ENCODE measurements at places on chromosomes 6 and 20. TPM values are rescaled to one million over a fixed set of nuclear protein-coding genes. Genes with fewer than 3 reads are reported as not detected.

Gene C6orf132
- not detected for total RNA-seq

Gene KIFC1
- total RNA-seq: 1.6 TPM

Gene CAGE1
- total RNA-seq: 0.38 TPM

Gene PI3
- total RNA-seq: not detected

Gene SLC22A23
- total RNA-seq: 13.4 TPM

Gene PHACTR3
- not detected for total RNA-seq

Gene ZSCAN12
- 2.3 TPM for total RNA-seq

Gene ULBP2
- total RNA-seq: 1.8 TPM

Gene SLC32A1
- total RNA-seq: not detected

Gene HLA-DOB
- 3.2 TPM for total RNA-seq

Gene NOX3
- not detected for total RNA-seq

Gene GPR63
- 0.25 TPM for total RNA-seq

Gene BTBD3
- 3.9 TPM for total RNA-seq

Gene ID4
- total RNA-seq: not detected

Gene SLC17A1
- total RNA-seq: not detected

Gene FOXS1
- total RNA-seq: not detected

Gene ADGRF1
- total RNA-seq: not detected

DNA sequence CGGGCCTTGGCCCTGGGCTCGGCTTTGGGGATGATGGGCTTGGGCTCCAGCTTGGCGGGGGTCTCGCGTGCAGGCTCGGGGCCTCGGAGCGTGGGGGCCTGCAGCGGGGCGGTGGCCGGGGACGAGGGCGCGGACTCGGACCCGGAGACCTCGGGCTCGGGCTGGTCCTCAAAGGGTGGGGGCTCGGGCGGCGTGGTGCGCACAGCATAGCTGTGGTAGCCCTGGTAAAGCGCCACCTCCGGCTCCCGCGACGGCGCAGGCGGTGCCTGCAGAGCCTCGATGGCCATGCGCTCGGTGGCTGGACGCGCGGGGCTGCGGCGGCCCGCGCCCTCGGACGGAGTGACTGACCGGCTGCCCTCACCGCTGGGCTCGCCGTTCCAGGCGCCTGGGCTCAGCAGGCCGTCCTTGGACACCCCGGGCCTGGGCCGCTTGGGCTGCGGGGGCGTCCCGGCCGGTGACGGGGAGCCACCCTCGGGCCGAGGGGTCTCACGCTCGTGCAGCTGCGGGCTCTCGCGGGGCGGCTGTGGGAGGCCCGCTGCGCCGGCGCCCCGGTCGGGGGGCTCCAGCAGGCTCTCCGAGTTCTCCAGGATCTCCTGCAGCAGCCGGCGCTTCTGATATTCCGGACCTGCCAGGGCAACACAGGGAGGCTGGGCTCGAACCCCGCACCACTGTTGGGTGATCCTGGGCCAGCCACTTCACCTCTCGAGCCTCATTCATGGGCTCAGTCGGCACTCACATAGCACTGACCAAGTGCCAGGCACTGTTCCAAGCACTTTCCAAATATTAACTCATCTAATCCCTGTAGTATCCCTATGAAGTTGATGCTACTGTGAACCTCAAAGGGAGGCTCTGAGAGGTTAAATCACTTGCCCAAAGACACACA is 71.0 kb downstream of the JPH2 start:
- DNase-seq: no peak

GRCh38 chr6:165245287-165245686 is 64.1 kb downstream of the C6orf118 start:
- DNase-seq: no peak

- no peak for DNase-seq
Measured at GRCh38 chr6:97594844-97595243, 311.8 kb upstream of the MMS22L start.

- DNase-seq: peak; percentile 71
Measured at GRCh38 chr20:17680836-17681725, 961 bp downstream of the RRBP1 start.

- DNase-seq: no peak
Measured at GRCh38 chr6:99305021-99305554, 44.4 kb downstream of the FAXC start.

DNA sequence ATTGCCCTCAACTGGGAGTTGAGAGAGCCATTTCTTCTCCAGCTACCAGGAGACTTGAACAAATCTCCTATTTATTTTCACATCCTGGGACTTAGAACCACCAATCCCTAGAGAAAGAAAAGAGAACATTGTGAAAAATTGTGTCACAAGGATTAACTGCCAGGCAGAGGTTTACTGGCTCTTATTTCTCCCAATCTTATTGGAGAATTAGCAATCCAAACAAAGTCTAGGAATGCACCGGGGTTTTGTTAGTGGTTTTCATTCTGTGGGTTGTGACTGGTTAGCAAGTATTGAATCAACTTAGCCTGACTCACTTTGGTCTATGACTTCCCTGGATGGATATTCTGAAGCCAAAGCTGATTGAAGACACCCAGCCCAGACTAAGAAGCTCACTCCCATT is 21.2 kb upstream of the ENPP5 start:
- DNase-seq: no peak

DNA sequence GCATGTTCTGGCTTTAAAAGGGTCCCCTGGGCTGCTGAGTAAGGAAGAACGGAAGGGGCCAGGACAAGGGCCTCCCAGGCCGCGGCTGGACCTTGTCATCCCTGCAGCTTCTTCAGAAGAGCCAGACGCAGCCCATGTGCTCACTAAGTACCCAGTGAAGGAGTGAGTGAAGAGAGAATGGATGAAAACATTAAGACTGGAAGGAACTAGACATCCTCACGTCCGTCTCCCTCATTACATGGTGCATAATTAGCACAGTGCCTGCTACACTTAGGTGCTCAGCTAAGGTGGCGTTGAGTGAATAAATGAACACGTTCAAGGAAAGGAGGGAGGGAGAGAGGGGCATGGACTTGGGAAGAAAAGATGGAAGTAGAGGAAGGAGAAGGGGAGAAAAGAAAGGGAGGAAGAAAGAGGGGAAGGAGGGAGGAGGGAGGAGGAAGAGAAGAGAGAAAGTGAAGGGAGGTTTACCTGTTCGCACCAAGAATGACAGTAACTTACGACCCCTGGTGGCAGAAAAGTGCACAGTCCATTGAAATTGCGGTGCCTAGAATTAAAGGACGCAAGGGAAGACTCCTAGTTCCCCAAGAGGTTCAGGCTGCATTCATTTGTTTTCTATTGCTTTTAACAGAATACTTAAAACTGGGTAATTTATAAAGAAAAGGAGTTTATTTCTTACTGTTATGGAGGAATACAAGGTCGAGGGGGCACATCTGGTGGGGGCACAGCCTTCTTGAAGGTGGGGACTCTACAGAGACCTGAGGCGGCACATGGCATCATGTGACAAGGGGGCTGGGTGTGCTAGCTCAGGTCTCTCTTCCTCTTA is 8.0 kb downstream of the TP53RK start:
- DNase-seq: peak; percentile 45

- DNase-seq: no peak
Measured at GRCh38 chr20:17654649-17655285, 27.3 kb downstream of the RRBP1 start.

DNA sequence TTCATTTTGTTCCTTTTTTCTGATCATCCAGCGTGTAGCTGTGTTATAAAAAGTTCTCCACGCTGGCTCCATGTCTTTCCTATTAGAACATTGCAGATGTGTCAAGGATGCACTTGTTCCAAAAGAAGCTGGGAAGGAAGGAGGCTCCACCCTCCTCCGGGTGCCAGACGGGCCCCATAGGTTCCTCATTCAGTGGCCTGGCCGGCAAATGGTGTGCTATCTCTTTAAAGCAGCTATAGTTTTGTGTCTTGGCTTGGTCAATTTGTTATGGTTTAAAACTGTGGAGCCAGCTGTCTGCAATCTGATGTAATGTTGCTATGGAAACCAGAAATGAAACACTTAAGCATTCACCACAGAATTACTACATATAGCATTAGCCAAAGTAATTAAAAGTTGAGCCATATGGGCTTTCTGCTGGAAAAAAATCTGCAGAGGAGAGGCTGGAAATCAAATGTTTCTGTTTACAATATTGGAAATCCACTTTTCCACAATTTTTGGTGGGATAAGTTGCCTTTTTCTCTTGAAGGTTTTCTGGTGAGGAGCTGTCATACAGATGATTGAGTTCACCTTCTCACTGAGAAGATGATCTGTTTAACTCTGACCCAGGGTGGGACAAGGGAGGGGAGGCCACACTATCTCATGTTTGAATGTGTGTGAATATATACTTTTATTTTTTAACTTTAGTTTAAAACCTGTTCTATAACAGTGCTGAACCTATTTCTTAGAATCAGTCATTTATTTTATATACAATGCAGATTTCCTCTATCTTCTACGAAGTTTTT is 167.4 kb downstream of the SASH1 start:
- no peak for DNase-seq

GRCh38 chr6:158013904-158014504 is 32.3 kb downstream of the SYNJ2 start:
- DNase-seq: no peak

GRCh38 chr6:113450061-113450465 is 407.1 kb upstream of the MARCKS start:
- no peak for DNase-seq

GRCh38 chr20:18138266-18138582 is 561 bp downstream of the KAT14 start:
- DNase-seq: no peak

- DNase-seq: no peak
Measured at GRCh38 chr6:168582571-168582981, 141.6 kb downstream of the SMOC2 start.

GRCh38 chr6:33192105-33192646 is at the start of gene COL11A2:
COL11A2 (minus strand) TSS chr6:33192467; CDS start chr6:33192240, 227 bp downstream.
- DNase-seq: no peak

- DNase-seq: no peak
Measured at GRCh38 chr20:4160761-4161305, 145.5 kb upstream of the RNF24 start.

GRCh38 chr6:96926425-96926824 is 1.9 kb downstream of the KLHL32 start:
- DNase-seq: no peak

DNA sequence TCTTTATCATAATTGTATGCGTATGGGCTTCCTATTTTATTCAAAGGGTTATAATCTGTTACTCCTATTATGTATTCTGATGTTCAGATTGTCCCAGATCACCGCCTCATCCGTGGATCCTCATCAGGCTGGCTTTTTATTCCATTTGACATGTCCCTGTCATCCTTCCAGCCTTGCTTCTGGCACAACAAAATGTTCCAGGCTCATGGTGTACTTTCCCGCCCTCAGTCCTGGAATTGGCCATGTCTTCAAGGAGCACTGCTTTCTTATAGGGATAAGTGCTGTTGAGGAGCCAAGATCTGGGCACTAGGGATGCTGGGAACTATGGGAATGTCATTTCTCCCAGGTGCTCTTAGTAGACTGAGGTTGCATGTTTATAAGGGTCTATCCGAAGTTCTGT is 207.8 kb downstream of the JARID2 start:
- DNase-seq: no peak

GRCh38 chr20:45626540-45626939 is 3.0 kb upstream of the WFDC10A start:
- DNase-seq: no peak

DNA sequence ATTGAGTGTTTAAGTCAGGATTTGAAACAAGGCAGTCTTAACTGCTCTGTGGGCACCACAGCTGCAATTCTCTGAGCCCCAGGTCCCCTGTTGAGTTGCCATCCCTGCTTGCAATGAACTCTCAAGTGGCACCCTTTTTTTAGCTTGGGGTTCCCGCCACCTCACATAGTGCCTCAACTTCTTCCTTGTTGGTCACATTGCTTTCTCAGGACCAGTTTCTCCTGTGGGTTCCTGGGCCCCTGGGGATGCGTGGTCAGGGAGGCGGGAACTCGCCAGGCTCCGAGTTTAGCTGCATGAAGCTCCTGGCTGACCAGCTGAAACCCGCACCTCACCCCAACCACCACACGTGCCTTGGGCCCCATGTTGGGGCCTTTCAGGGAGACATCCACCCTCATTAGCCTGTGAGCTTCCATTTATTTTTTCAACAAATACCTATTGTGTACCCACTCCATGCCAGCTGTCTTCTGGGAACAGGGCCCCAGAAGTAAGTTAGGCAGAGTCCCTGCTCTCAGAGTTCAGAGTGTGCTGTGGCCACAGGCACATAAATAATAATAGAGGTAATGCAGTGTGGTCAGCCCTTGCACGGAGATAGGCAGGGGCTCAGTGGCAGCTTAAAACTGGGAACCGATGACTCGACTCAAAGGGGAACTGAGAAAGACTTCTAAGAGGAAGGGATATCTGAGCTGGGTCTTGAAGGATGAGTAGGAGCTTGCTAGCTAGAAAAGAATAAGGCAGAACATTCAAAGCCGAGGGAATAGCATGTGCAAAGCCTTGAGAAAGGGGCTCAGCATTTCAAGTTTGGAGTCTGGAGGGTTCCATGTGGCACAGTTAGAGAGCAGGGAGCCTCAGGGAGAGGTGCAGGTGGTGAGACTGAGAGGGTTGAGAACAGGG is 33.9 kb upstream of the FAM83D start:
- no peak for DNase-seq

DNA sequence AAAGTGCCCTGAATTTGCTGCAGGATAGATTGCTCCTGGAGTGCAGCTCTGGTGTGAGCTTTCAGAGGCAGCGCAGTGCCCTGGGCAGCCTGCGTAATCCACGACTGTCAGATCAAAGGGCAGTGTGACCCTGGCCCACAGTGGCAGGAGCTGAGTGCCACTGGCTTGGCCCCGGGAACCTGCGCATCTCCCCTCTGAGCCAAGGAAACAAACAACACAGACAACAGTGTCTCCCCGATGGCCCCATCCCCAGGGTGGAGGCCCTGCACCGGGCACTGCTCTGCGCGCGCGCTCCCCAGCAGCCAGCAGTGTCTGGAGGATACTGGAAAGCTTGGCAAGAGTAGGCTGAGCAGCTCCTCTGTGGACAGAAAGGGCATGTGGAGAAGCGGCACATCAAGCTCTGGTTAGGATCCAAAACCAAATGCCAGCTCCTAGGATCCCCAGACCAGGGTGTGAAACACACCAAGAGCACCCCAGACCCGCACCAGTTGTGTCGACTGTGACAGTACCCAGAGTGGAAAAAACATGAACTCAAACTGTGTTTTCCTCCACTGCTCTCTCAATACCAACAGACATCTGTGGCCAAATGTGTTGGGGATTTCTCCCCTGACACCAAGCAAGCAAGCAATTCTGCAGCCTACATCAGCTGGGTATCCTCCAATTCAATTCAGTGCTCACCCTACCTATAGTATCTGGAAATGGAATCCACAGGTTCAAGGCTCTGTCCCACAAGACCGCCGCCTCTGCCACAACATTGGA is 26.7 kb downstream of the RBCK1 start:
- DNase-seq: no peak

- no peak for DNase-seq
Measured at GRCh38 chr20:689348-689747, 13.7 kb upstream of the SCRT2 start.

Measured in CD4-positive, alpha-beta T cell (primary cell).